Activated CD4-positive, alpha-beta T cell treated with anti-CD3 and anti-CD28 coated beads, Interleukin-2, amount 50 U/mL, for 1 hour (primary cell): ENCODE measurements at places on chromosomes 3 and 15.
A peak's percentile ranks its signal among the peaks of the same experiment; 100 is the strongest.

- no peak for DNase-seq
Observed at GRCh38 chr3:31490502-31490901, 42.2 kb upstream of the STT3B start.

DNA sequence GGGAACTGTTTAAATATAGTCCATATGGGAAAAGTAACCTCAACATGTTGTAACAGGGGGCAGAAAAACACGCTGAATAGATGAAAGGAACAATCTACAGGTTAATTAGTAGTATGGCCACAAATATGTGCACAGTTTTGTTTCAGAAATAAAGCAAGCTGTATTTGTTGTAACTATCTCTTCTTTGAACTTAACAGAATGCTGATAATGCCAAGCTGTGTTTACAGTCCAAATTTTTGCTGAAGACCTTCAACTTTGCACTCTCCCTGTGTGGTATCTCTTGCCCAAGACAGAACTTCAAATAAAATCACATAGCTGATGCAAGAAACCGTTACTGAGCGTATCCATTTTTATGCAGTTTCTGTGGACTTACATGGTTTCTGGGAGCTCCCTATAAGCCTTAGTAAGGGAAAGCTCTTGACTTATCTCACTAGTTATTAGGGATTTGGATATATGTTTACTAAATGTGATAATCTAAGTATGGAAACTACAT lies 425.4 kb upstream of the TPRG1 start:
- DNase-seq: no peak

DNA sequence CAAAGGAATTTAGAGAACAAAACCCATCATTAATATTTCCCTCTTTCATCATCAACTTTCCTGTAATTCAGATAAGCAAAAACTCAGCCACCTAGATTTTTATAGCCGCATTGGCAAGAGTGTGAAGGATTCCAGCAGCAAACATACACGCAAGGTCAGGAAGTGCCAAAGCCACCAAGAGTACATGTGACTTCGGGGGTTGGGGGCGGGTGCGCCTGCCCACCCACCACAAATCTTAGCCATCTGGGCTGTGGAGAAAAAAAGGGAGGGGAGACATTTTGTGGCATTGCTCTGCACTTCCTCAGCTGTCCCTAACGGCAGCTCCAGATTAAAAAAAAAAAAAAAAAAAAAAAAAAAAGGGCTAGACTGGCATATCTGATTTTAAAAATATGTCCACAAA lies 148.4 kb downstream of the TNIK start:
- DNase-seq: no peak

- no peak for DNase-seq
Observed at GRCh38 chr15:60394689-60395097, 3.1 kb downstream of the ANXA2 start.

DNA sequence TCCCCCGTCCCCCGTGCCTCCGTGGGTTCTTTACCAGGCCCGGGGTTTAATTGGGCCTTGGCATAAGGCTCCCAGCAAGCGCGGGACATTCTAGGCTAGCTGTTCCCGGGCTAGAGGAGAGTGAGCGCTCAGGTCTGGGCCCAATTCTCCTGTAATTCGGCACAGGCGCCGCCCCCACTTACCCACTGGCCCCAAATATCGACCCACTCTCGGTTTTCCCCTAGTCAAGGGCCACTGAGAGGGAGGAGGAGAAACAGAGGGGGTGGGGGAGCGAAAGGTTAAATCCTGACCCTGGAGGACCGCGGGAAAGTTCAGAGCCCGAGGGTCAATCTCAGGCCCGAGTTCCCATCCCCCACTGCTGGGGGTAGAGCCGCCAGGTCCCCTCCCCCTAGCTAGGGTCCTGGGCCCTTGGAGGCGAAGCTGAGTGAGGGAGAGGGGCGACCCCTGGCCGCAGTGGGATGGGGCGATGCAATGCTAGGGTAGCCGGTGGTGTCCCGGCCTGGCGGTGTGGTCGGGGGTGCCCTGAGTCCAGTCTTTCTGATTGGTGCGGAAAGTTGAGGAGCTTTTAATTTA lies 8.5 kb upstream of the ONECUT1 start:
- DNase-seq: no peak

- DNase-seq: no peak
Observed at GRCh38 chr15:89495638-89496145, 691 bp downstream of the RHCG start.

- DNase-seq: no peak
Observed at GRCh38 chr3:18250991-18251390, 174.1 kb downstream of the SATB1 start.

GRCh38 chr3:30768703-30769550 lies 125.5 kb downstream of the GADL1 start:
- peak; percentile 69 for DNase-seq

DNA sequence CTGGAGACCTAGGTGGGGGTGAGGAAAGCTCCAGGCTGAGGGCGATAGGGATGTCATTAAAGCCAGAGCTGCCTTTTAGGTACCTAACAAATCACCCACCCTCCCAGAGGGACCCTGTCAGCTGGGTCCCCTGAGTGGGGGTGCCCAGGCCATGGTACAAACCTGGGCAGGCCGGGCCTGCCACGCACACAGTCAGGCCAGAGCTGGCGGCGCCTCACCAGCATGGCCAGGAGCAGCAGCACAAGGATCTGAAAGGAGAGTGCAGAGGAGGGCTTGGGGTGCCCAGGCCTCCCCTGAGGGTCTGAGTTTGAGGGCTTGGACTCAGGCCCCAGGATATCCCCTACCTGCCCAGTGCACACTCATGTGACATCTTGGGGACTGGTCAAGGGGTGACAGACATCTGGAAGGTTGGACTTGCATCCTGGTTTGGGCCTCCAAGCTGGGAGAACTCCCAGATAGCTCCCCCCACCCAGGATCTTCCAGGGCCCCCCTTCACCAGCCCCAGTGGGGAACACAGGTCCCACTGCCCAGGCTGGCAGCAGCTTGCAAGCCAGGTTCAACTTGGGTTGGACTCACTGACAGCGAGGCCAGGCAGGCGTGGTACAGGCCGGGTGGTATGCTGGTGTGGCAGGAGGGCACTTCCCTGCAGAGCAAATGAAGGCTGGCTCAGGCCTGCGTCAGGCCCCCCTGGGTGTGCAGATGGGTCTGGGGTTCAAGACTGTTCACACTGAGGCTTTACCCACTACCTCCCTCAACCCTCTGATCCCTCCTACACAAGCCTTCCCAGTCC lies 5.2 kb downstream of the STRA6 start:
- DNase-seq: no peak

- no peak for DNase-seq
Observed at GRCh38 chr3:13517253-13517977, 31.5 kb upstream of the FBLN2 start.

- no peak for DNase-seq
Observed at GRCh38 chr3:37730383-37730782, 131.3 kb upstream of the CTDSPL start.

- no peak for DNase-seq
Observed at GRCh38 chr3:149015393-149015792, 24.1 kb downstream of the GYG1 start.

- no peak for DNase-seq
Observed at GRCh38 chr15:74174958-74175253, 1.4 kb downstream of the ISLR start.

DNA sequence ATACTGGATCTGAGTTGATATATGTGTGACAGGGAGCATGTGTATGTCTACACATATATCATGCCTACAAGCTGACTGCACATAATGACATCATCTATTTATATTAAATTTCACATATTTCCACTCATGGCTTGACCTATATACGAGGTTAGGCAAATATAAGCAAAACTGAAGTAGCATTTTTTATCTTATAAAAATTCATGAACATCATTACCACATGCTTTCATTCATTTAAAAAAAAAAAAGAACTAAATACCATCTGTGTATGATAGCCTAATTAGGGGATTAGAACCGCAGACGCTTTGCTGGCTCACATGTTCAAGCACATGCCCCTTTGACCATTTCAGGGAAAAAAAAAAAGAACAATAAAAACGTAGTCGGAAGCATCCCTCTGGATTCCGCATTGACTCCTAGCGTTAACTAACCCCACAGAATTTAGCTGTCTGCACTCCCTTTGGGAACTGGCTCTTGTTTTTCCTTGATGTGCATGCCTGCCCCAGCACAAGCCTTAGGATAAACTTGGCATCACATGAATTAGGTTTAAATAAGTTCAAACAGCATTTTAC lies 888.4 kb downstream of the ROBO1 start:
- no peak for DNase-seq
